ENCODE measurements at places on chromosomes 3 and 15. TPM values are rescaled to one million over a fixed set of nuclear protein-coding genes. Genes with fewer than 3 reads are reported as not detected.

GOLGA6A gene
- total RNA-seq = not detected

CD200 gene
- total RNA-seq = 4.0 TPM

ZNF717 gene
- 12.4 TPM for total RNA-seq

OR5K4 gene
- not detected for total RNA-seq

PTPN23 gene
- total RNA-seq = 15.6 TPM

ERICH6 gene
- total RNA-seq = 0.06 TPM

KCNMB3 gene
- total RNA-seq = 1.8 TPM

TMC3 gene
- not detected for total RNA-seq

SEMA6D gene
- total RNA-seq = 8.1 TPM

TLR9 gene
- total RNA-seq = under 0.01 TPM

CCR4 gene
- not detected for total RNA-seq

MESP2 gene
- total RNA-seq = 0.25 TPM

ECE2 gene
- not detected for total RNA-seq

SGO1 gene
- total RNA-seq = 4.6 TPM

SLC2A2 gene
- total RNA-seq = not detected

LINGO1 gene
- total RNA-seq = under 0.01 TPM

HCLS1 gene
- total RNA-seq = 13.3 TPM

RPL39L gene
- 33.4 TPM for total RNA-seq

ANKDD1A gene
- 6.7 TPM for total RNA-seq

ITGA11 gene
- total RNA-seq = 43.8 TPM

CD86 gene
- total RNA-seq = not detected

COLQ gene
- total RNA-seq = 0.66 TPM

NLGN1 gene
- total RNA-seq = 2.8 TPM

DUOX1 gene
- not detected for total RNA-seq

PAK2 gene
- 38.0 TPM for total RNA-seq

THSD4 gene
- 21.9 TPM for total RNA-seq

CCDC13 gene
- total RNA-seq = 0.50 TPM

CPEB1 gene
- 11.8 TPM for total RNA-seq

C3orf85 gene
- total RNA-seq = not detected

RTP3 gene
- not detected for total RNA-seq
